ENCODE measurements at places on chromosomes 3 and 15. TPM values are rescaled to one million over a fixed set of nuclear protein-coding genes. Genes with fewer than 3 reads are reported as not detected.
A peak's percentile ranks its signal among the peaks of the same experiment; 100 is the strongest.

DNA sequence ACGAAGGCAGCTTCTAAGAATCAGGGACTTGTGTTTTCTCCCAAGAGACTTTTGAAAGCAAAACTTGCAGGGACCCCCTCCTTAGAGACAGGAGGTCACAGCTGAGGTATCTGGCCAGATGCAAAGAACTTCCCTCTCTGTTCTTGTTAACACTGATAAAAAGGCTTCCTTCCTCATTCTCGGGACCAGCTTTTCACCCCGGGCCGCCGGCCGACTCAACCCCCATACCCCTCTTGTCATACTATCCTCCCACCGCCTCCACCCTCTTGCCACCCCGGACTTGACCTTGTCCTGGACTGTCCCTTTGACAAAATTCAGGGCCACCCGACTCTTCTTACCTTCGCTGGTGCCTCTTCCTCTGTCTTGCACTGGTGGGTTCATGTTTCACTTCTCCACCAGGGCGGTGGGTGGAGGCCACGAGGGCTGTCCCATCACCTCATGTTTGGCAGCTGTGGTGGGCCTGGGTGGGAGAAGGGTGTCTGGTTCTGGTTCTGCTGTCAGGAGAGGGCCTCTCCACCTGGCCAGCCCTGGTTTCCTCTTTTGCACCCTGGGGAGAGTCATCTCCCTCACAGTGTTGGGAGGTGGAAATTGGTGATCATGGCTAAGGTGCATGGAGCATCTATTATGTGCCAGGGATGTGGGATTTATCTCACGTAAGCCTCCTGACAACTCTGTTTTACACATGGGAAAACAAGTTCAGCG is 32.5 kb downstream of the BHLHE40 start:
- DNase-seq, result no peak

The SCAANT1 gene
- polyA plus RNA-seq, result not detected

The CHRFAM7A gene
- polyA plus RNA-seq, result 2.6 TPM

The GRK7 gene
- polyA plus RNA-seq, result not detected

DNA sequence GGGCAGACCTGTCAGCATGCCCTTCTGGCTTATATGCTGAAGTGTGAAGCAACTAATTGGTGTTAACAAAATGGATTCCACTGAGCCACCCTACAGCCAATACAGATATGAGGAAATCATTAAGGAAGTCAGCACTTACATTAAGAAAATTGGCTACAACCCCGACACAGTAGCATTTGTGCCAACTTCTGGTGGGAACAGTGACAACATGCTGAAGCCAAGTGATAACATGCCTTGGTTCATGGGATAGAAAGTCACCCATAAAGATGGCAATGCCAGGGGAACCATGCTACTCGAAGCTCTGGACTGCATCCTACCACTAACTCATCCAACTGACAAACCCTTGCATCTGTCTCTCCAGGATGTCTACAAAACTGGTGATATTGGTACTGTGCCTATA is 9.4 kb downstream of the PIK3CB start:
- no peak for DNase-seq

GRCh38 chr3:99482191-99482590 is 156.2 kb upstream of the COL8A1 start:
- DNase-seq, result no peak

The CLSTN2 gene
- 1.0 TPM for polyA plus RNA-seq

DNA sequence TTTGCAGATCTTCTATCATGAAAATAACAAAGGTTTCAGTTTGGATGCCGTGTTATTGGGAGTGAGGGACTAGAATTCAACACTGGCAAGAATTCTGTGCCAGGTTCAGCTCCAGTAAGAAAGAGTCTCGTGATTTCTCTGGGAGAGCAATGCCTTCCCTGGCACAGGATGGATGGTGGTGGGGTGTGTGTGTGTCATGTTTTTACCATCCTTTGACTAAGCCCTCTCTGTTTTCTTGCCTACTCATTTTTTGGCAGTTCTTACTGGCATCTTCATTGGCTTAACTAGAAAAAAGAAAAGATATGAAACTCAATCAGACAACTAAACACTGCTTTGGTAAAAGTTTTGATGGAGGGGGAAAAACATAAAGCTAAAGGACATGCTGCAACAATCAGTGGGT is 86.6 kb downstream of the FMN1 start:
- no peak for DNase-seq

GRCh38 chr3:108251265-108251664 is 29.0 kb upstream of the IFT57 start:
- DNase-seq, result no peak

DNA sequence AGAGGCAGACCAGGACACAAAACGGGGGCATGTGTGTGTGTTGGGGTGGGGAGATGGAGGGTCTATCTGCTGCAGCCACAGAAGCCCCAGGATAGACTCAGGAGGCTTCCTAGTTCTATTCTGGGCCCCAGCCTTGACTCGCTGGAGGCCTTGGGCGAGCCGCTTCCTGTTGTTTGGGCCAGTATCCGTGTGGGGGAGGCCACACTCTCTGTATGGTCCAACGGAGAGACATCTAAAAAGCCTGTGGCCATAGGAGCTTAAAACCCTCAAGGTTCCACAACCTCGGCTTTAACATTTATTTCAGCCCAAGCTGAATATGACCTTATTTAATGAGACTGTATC is 32.8 kb downstream of the POC1A start:
- DNase-seq, result peak; percentile 71

The NMNAT3 gene
- 6.2 TPM for polyA plus RNA-seq

DNA sequence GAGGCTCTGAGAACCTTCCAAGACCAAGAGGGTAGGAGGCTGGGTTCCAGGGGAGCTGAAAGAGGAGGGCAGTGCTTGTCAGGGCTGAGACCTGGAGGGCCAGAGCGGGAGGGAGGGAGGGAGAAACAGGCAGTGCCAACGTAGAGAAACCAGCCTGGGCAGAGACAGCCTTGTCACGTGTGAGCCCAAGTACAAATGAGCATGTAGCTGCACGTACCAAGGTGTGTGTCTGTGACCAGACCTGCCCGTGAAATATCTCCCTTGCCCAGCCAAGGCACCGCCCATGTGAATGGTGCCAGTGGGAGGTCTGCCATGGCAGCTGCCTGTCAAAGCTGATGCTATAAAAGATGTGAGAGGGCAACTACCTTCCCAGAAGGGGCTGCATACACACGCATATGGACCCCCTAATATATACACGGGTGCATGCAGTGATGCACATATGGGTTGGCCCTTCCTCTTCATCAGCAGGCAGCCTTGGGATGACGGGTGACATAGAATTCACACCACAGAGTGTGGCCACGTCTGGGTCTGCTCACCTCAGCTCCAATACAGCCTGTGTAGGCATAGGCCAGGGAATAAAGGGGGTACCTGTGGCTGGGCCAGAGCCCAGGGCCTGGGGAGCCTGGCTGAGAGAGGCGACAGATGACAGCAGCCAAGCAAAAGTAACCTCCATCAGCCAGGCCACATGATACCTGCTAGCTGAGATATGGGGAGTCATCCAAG is 7.8 kb upstream of the CTDSPL start:
- no peak for DNase-seq

GRCh38 chr3:149428087-149428486 is 46.4 kb upstream of the TM4SF4 start:
- no peak for DNase-seq

GRCh38 chr3:128343287-128344051 is 123.2 kb downstream of the DNAJB8 start:
- no peak for DNase-seq

- DNase-seq, result no peak
Measured at GRCh38 chr3:4504340-4505261, 11.5 kb downstream of the ITPR1 start.

DNA sequence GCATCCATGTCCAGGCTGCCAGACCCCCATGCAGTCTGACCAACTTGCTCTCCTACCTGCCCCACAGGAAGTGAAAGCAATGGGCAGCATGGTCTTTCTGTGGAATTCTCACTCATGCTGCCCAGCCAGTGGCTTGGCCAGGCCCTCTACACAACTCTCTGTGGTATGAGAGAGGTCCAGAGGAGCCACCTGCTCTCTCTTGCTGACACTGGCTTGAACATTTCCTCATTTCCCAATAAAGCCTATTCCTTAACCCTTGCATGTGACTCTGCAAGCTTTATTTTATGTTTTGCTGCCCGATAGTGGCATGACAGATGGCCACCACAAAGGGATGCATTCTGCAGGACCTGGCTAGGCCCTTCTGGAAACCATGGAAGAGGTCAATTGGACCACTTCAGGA is 53.8 kb downstream of the CCR1 start:
- no peak for DNase-seq

DNA sequence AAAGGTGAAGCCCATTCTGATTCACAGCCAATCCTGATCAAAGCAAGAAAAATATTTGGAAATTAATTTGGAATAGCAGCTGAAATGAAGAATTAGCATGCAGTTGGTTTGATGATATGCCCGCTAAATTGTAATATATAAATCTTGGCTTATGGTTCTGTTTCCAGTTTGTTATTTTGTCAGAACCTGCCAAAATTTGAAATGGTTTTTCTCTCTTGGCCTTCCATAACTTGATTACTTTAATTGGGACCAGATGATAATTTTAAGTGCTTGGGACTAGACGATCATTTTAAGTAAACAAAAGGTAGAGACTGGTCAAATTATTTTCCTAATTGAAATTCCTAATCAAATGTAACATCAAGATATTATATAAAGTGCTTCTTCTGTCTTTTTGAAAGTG is 842.4 kb downstream of the TBL1XR1 start:
- DNase-seq, result no peak

GRCh38 chr3:42025370-42026138 is 63.7 kb upstream of the ULK4 start:
- DNase-seq, result peak; percentile 78

The ROBO2 gene
- 0.10 TPM for polyA plus RNA-seq

The SNURF gene
- polyA plus RNA-seq, result 18.9 TPM

GRCh38 chr15:74337607-74338211 is 29.7 kb downstream of the CYP11A1 start:
- no peak for DNase-seq

The CPN2 gene
- 0.12 TPM for polyA plus RNA-seq

The ESYT3 gene
- 0.80 TPM for polyA plus RNA-seq

DNA sequence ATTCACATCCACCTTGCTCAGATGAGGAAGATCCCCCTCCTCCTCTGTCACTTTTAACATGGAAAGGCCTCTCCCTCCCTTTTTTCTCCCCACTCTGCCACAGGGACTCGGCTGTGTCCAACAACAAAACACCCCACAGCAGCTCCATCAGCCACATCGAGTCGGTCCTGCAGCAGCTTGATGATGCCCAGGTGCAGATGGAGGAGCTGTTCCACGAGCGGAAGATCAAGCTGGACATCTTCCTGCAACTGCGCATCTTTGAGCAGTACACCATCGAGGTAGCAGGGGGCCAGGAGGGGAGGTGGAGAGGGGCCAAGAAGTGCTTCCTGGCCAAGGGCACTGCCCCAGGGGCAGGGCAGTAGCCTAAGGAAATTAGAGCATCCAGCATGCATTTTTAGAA is 331.7 kb upstream of the UMPS start:
- DNase-seq, result no peak

DNA sequence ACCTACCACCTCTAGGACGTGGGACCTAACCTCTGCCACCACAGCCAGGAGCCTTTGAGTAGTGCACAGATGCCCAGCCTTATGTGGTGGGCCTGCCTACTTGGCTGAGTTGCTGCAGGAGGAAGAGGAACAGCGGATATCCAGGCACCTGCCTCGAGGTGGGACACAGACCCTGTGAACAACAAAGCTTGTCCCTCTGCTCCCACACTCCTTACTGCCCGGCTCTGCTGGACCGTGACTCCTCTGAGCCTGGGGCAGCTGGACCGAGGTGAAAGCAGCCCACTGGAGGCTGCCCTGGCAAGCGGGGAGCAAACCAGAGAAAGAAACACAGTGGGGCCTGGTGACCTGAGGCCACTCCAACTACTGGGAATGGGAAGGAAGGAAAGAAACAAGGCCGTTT is 97.8 kb downstream of the SEC22A start:
- DNase-seq, result no peak

DNA sequence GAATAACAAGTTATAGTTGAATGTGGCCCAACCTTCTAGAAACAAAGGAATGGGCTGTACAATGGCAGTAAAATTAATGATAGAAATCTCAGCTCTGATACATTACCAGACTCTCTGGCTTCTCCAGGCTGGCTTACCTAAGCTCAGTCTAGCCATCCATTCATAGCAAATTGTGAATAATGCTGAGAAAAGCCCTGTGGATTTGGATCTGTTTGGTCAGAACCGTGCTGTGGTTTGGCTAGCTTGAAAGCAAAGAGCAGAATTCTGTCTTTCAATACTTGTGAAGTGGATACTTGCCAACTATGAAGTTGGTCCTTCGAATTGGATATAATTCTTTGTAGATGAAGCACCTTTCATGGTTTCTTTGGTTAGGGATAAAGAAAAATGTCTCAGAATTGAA is 199.1 kb downstream of the EPHA3 start:
- no peak for DNase-seq

GRCh38 chr15:83166830-83167229 is 40.8 kb downstream of the HDGFL3 start:
- no peak for DNase-seq

The MCTP2 gene
- polyA plus RNA-seq, result 1.3 TPM

DNA sequence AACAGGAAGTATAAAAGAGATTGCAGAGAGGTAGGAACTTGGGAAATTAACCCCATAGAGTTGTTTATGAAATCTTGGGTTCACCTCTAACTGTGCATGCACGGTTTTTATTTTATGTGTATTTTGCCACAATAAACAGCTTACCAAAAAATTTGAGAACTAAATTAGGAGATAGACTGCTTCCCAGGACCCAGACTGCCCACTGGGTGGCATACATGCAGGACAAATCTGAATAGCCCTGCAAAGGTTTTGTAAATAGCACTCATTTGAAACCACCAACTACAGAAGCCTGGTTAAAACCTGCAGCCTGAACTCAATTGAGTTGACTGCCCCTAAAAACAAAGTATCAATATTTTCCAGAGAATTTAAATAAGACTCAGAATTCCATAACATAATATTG is 96.4 kb upstream of the SLCO2A1 start:
- DNase-seq, result no peak

DNA sequence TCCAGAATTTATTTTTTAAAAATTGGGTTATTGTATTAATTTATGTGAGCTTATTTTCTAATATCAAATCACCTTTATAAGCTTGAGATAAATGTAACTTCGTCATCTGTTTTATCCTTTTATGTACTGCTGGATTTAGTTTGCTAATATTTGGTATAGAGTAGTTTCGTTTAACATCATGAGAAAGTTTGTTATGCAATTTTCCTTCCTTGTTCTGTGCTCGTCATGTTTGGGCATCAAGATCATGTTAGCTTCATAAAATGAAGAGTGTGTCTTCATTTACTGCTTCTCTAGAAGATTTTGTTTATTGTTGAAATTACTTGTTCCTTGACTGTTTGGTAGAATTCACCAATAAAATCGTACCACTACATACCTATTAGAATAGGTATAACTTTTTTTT is 262.1 kb upstream of the SATB1 start:
- DNase-seq, result no peak

Data from heart right ventricle (tissue), 16 donors.